Stimulated activated CD8-positive, alpha-beta memory T cell treated with anti-CD3 and anti-CD28 coated beads, Interleukin-4, amount 100 ng/mL, for 24 hours (primary cell): ENCODE measurements at places on chromosomes 1 and 21.

GRCh38 chr1:213041443-213041842 lies 9.6 kb upstream of the RPS6KC1 start:
- no peak for DNase-seq

- no peak for DNase-seq
Observed at GRCh38 chr1:209430821-209431259, 152.7 kb upstream of the CAMK1G start.

DNA sequence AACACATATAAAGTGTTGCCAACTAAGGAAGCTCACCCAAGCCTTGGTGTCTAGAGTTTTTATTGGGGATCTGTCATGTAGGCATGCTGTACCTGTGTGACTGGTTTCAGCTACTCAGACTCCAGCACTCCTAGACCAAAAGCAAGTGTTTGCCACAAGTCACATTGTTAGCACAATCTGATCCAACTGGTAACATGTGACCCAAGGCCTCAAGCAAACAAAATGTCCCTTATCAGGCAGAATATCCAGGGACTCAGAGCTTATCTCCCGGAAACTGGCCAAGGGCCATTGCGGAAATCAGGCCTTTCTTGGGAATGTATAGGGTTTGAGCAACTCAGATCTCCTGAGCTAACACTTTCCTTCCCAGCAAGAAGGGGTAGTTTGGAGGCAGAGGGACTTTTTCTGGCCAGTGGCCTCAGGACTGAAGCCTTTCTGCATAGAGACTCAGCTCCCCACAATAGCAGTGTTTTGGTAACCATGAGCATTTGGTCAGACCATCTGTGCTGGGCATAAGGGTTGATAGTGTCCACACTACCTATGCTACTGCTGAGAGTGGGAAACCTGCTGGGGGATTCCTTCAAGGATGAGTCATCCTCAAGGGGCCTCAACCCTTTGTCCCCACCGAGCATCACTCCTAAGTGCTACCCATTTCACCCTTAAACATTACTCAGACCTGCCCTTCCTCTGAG lies 29.6 kb downstream of the NHLH2 start:
- no peak for DNase-seq

GRCh38 chr1:95169548-95169947 lies 52.4 kb downstream of the TLCD4 start:
- no peak for DNase-seq

GRCh38 chr1:26861889-26862378 lies 1.0 kb upstream of the SFN start:
- no peak for DNase-seq

DNA sequence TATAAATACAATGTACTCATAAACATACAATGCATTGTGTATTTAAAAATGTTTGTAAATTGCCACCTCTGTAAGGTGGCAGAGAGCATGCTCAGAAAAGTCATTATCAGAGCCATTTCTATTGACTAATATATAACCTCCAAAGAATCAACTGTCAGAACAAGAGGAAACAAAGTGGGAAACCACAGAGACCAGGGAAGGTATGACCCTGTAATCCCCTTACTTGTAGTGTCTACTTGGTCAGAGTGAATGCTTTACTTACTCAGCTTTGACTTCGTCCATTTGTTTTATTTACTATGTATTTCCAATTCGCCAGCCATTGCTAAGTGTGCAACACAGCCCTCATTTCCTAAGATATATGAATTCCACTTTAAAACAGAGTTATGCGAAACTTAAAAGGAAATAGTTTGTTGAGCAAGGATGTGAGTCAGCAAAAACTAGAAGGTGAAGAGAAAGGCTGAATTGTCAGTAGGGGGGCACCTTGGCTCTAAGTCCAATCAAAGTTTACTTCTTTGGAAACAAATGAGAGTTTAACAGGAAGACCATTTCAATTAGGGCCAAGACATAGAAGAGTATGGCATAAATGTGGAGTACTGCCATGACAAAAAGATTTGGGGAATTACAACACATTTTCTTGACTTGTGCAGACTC lies 671.7 kb upstream of the PTBP2 start:
- no peak for DNase-seq

- DNase-seq, result no peak
Observed at GRCh38 chr1:14794906-14795305, 196.4 kb downstream of the KAZN start.

- no peak for DNase-seq
Observed at GRCh38 chr1:83011265-83011664, 987.7 kb downstream of the TTLL7 start.

DNA sequence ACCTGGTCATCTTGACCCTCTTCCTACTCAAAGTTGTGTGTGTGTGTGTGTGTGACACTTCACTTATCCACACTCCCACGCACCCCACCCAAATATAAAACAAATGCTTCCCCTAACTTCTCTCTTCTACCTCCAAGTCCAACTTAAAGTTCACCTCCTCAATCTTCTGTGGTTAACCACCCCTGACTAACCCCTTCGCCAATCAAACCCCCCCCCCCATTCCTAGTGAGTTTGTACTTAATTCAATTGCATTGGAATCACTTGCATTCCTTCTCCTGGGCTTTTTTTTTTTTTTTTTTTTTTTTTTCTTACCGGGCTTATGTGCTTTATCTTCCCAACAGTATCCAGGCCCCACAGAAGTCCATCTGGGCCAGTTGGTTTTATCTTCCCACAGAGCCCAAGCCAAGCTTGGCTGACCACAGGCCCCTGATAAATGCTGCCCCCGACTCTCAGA lies 78.4 kb downstream of the CD58 start:
- DNase-seq, result no peak

DNA sequence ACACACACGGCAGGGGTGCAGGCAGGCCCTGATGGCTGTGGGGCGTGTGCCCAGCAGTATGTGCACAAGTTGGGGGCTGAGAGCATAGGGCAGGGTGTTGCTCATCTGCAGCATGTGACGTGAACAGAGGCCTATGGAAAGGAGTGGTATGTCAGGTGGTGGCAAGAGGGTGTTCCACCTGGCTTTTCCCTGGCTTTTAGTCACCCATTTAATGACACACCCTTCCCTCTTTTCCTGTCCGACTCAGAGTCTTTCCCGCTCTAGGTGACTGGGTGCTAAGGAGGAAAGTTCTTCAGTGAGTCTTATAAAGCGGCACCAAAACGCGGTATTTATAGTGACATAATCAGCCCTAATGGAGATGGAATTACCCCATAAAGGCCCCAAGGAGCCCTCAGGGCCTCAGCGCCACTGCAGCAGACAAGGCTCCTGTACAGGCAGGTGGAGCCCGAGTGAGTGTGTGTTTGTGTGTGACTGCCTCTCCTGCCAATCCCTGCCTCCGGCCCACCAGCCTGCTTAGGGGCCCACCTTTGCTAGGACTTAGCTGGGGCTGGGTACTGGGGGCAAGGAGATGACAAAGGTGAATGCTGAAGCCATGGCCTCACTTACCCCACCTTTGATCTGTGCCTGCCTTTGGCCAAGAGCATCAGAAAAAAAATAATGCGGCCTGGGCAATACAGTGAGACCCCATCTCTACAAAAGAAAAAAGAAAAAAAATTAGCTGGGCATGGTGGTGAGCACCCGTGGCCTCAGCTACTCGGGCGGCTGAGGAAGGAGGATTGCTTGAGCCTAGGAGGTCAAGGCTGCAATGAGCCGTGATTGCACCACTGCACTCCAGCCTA lies 3.3 kb upstream of the EPHA2 start:
- no peak for DNase-seq

GRCh38 chr1:56973923-56974742 lies 8.3 kb upstream of the C8B start:
- no peak for DNase-seq

DNA sequence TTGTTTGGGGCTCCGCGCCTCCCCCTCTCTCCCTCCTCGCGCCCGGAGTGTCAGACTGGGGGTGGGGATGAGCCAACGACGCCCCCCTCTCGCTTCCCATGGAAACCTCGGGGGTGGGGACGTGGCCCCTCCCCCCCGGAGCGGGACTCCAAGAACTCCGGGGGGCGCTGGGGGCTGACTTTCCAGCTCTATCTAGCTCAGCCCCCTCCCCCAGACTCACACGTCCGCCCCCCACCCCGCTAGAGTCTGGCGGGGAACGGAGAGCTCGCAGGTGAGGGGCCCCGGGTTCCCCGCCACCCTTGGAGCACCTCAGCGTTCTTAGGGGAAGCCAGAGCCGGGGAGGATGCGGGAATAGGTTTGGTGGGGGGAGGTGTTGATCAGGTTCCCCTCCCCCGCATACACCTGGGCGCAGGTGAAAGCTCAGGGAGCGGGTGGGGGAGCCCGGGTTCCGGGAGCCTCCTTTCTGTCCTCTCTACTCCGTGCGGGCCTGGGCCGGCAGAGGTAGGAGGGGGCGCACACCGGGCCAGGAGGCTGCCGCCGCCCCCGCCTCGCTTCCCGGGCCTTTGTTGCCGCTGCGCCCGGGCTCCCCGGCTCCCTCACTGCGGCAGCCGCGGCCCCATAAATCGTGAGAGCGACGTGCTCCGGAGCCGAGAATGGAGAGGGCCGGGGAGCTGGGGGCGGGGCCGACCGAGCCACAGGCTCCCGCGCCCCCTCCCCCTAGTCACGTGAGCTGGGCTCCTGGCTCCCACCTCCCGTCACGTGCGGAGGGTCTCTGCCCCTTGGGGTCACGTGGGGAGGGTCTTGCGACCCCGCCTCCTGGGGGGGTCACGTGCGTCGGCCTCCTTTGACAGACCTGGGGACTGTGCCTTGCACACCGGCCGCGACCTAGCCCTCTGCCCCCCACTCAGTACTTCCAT lies 1.9 kb downstream of the EFNA3 start:
- no peak for DNase-seq

DNA sequence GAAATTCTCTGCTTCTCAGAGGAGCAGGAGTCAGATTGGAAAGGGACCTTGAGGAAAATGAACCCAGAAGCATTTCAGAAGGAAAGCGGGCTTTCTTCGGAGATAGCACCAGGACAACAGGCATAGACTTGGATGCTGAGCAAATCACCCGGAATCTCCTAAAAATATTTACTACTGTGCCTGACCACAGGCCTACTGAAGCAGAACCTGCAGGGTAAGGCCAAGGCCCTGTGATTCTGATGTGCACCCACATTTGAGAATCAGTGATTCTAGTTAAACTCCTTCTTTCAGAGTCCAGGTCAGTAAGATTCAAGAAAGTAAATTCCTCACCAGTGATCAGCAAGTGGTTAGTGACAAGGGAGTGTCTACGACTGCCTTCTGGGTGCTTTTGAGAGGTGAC lies 307.3 kb upstream of the DUSP10 start:
- DNase-seq, result no peak

GRCh38 chr21:43603233-43603626 lies 56.1 kb downstream of the HSF2BP start:
- no peak for DNase-seq

- peak; percentile 67 for DNase-seq
Observed at GRCh38 chr1:39639305-39640130, at the start of gene HEYL. TSS of gene HEYL (minus strand) at chr1:39639643. CDS start at chr1:39639625, 18 bp downstream.

DNA sequence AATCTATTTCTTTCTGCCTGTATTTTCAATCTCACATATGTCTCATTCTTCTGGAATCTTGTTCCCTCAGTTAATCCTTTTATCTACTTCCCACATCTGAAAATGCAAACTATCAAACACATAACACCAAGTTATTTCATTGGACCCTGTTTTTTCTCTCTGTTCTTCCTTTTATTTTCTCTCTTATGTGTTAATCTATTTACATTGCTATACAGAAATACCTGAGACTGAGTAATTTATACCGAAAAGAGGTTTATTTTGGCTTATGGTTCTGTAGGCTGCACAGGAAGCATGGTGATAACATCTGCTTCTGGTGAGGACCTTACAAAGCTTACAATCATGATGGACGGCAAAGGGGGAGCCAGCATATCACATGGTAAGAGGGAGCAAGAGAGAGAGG lies 247.6 kb downstream of the TGFB2 start:
- no peak for DNase-seq

DNA sequence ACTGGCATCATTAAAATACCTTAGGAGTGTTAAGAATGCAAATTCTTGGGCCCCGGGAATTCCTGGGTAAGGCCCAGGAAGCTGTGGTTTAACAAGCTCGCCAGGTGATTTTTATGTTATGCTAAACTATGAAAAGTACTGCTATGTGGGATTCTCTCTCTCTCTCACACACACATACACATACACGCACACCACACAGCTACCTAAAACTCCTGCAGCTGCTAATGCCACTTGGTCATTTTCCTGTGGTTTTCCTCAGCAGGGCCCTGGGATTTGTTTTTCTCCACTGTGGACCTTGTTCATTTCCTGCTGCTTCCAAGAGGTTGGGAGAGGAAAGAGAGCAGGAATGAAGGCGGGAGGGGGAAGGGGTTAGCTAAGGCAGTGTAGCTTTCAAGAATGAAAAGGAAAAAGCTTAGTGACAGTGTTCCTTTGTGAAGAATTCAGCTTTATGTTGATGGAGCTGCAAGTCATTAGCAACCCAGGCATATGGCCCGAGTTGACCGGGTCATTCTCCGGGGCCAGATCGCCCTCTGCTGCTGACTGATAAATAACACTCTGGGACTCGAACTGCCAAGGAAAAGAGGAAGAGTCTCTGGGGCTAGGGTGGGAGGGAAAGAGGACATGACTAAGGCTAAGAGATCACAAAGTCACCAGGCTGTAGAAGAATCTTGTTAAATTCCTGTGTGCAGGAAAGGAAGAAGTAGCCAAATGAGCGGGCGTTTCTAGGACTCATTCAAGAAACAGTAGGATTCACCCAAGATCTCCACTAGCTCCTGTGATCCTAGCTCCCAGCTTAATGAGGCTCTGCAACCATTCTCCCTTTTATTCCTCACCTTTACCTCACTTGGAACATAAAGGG lies 30.5 kb upstream of the LRIG2 start:
- no peak for DNase-seq

DNA sequence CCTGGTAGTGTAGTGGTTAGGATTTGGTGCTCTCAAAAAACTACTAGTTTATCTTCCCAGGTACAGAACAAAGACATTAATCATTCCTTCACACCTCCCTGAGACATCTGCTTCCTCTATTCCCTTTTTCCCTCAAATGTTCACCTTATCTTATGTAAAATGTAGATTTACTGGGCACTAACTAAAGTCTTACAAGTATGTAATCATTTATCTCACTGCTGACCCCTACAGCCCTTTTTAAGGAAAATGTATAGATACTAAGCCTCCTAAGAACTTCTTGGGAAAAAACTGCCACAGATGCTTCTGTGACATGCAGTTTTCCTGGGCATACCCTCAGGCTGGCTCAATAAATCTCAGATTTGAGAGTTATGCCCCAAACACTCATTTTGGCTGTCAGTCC lies 50.8 kb upstream of the NEK7 start:
- no peak for DNase-seq

DNA sequence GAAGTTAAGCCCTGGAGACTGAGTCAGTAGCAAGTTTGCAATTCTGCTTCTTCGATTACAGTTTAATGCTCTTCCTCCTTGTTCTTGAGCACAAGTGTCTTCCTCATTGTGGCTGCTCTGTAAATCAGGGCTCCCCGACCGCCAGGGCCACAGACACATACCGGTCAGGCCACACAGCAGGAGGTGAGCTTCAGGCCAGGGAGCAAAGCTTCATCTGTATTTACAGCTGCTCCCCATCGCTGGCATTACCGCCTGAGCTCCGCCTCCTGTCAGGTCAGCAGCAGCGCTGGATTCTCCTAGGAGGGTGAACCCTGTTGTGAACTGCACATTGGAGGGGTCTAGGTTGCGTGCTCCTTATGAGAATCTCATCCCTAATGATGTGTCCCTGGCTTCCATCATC lies 1.7 kb upstream of the TRAPPC10 start:
- no peak for DNase-seq

- no peak for DNase-seq
Observed at GRCh38 chr21:28754127-28754611, 238.5 kb downstream of the LTN1 start.

GRCh38 chr1:64983110-64983509 lies 16.8 kb upstream of the JAK1 start:
- no peak for DNase-seq
